ENCODE measurements at places on chromosomes 5 and 9.

GRCh38 chr5:160324886-160325285 is 12.5 kb upstream of the CCNJL start:
- no peak for DNase-seq

- DNase-seq = no peak
Observed at GRCh38 chr5:180213256-180213600, 4.2 kb upstream of the RASGEF1C start.

DNA sequence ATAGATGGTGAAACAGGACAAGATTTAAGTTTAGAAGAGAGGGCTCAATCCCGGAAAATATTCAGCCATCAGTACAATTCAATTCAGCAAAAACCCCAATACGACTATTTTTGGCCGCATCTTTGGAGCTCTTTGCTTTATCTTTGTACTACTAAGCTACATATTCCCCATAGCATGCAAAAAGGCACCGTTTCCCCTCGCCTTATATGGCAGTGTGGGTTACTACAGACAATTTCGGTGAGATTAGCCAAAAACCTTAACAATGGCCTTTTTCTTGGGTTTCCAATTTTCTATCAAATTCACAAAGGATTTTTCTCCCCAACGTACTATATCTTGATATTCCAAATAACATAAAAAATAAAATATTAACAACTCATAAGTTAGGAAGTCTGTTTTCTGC is 382.6 kb downstream of the BNC2 start:
- no peak for DNase-seq

DNA sequence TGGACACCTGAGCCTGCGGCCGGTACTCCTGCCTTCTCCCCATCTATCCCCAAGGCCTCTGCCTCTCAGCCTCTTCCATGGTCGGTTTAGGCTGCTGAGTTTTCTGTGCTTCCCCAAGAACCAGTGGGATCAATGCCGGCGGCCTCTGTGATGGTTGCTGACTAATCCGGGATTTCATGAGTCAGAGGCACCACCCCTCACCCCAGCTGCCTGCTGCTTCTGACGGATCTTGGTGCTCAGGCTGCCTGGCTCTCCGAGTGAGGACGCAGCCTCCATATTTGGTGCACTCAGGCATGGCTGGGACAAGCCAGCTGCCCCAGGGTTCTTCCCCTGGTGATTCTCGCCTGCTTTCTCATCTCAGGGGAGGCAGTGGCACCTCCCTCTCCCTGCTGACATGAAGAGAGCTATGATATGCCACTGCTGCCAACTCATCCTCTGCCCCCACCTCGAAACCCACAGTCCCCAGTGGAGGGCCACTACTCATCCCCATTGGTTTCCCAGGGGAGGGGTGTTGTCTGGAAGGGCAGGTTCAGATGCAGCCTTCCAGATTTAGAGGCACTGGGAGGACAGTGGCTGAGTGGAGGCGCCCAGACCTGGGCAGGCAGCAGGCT is 3.3 kb upstream of the MAN1B1 start:
- DNase-seq = peak; percentile 16

DNA sequence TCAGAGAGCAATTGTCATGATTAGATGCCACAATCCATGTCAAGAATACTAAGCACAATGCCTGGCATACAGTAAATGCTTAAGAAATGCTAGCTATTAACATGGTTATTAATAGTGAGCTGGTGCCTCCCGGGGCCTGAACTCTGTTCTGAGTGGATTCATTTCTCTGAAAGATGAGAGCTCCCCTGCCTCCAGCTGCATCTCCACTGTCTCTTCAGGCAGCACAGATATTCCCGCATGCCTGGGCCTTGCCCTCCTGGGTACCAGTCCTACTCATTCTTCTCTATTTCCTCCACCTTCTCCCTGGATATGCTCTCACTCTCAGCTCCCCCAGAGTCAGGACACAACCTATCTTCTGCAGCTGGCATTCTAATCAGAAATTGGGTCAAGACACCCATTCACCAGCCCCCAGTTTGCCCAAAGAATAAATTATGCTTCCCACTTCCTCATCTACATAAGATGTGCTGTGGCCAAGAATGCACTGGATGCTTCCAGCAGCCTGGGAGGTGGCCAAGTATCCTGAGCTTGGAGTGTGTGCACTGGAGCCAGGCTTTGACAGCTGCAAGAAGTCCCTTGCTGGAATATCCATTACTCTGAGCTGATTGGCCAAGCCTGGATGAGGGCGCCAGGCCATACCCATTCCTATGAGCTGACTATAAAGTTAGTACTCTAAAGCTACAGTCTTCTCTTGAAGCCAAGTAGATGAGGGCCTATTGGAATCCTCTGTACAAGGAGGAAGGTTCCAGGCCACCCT is 669.0 kb downstream of the ACTL7B start:
- no peak for DNase-seq

- no peak for DNase-seq
Observed at GRCh38 chr5:172385707-172386106, 68.6 kb downstream of the SH3PXD2B start.

- DNase-seq = peak; percentile 83
Observed at GRCh38 chr5:17216974-17217492, 398 bp upstream of the BASP1 start.

GRCh38 chr9:75995066-75995465 is 104.6 kb downstream of the PCSK5 start:
- DNase-seq = no peak

DNA sequence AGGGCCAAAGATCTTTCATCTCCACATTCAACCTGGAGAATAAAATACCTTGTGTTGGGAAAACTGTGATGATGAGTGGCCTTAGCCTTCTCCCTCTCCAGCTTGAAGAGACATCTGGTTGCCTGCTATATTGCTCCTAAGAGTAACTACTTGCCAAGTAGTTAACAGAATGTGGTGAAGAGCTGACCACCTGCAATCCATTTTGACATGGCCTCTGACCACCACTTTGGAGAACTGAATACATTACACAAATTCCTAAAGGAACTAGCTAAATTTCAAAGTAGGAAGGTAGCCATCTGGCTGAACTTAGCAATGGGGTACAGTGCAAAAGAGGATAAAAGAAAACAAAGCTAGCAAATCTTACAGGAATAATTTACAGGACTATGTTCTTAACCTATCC is 7.2 kb downstream of the TBCA start:
- no peak for DNase-seq

DNA sequence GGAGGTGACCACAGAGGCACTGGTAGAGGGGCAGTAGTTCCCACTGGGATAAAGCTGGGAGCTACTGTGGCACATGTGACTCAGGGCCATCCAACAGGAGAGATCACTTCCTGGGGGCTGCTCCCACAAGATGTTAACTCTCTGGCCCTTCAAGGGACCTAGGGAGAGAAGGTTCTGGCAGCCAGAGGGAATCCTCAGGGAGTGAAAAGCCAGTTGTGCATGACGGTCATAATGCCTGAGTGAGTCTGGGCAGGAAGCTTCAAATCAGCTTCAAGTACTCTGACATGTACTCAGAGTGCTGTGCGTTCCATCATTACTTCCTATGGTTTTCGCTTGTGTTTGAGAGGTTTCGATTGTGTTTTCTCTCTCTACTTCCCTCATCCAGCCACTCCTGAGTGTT is 388.5 kb downstream of the GABRG2 start:
- no peak for DNase-seq

- DNase-seq = no peak
Observed at GRCh38 chr9:33340186-33340585, 49.9 kb downstream of the NFX1 start.

DNA sequence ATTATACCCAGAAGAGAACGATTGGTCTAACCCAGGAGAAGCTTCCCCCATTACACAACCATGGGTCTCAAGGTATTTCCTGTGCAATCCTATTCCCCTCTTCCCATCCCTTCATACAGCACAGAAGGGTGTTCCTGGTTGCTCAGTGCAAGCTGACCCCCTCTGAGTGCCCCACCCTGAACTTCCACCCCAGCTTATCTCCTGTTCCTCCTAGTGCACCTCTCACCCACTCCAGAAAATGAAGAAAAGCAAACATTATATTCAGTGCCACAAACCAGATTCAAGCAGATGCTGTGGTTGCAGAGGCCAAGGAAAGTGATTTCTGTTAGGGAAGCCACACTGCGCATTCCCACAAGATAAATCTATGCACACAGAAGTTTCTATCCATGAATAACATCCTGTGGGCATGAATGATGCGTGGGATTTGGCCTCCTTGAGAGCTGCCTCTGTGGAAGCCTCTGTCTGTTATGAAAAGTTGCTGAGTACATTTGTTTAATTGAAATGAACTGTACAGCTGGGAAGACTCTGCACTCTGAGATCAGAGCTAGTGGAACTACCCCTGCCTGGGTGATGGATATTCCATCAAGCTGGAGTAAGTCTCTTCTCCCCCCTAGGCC is 2.2 kb upstream of the OR2S2 start:
- no peak for DNase-seq

- DNase-seq = no peak
Observed at GRCh38 chr5:35859101-35859661, 2.5 kb downstream of the IL7R start.

GRCh38 chr9:95991326-95991725 is 115.8 kb downstream of the ERCC6L2 start:
- DNase-seq = no peak

DNA sequence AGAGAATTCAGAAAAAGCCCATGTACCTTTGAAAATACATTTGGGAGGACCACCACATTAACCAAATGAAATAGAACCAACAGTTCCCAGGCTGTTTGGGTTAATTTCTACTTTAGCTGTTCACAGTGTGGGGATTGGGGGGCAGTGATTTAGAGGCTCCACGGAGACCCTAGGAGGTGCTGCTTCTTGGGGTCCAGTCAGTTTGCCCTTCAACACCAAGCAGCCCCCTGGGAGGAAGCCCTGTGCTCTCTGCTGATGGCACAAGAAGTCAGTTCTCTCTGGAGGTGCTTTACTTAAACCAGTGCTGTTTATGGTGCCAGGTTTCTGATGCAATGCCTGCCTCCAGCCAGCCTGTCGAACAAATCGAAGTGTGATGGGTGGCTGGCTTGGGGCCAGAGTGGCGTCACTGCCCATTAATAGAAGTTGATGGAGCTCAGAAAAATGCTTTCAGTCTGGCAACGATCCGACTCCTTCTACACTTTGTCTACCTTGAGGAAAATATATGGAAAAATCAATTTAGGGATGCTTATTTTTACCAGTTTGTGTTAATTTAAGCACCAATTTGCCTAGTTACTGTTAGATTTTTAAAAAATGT is 134.0 kb downstream of the SNX18 start:
- peak; percentile 82 for DNase-seq

GRCh38 chr5:73544429-73545402 is 20.7 kb downstream of the ANKRA2 start:
- DNase-seq = no peak

GRCh38 chr5:114726131-114726530 is 364.3 kb downstream of the KCNN2 start:
- no peak for DNase-seq

GRCh38 chr9:137173796-137174664 is 2.2 kb upstream of the TMEM210 start:
- no peak for DNase-seq

GRCh38 chr5:14534773-14535172 is 46.8 kb upstream of the OTULINL start:
- DNase-seq = peak; percentile 91

DNA sequence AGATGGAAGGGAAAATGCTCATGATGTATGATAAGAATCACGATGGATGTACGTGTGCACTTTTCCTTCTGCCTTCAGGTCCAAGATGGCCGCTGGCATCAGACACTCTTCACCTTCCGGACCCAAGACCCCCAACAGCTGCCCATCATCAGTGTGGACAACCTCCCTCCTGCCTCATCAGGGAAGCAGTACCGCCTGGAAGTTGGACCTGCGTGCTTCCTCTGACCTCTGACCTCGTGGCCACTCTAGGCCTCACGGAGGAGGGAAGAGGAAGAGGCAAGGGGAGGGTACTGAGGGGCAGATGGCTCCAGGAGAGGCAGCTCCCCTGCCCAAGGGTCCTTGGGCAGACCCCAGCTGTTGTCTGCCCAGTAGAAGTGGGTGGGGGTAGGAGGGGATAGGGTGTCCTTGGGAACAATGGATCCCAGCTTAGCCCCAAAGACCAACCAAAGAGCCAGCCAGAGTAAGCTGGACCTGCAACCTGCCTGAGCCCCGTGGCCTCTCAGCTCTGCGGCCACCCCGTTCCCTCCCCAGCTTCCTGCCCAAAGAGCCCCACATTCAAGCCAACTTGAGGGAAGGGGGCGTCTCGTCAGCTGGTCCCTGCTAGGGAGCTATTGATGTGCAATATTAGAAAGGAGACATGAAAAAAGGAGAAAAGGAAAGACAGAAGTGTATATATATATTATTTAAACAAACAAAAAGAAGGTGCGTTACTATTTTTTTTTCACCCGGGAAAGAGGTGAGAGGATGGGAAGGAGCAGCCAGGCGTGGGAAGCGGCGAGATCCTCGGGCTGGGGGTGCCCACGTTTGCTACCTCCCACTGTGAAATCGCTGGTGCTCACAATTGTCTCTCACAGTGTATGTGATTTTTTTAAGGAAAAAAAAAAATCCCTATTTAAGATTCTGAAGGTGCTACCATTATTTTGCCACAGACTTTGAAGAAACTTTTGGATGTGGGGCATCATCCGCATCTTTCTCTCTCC is 12.1 kb upstream of the ORM1 start:
- no peak for DNase-seq

GRCh38 chr5:112142769-112143270 is 276.3 kb downstream of the EPB41L4A start:
- DNase-seq = no peak

- DNase-seq = no peak
Observed at GRCh38 chr5:148428848-148429247, 45.1 kb downstream of the FBXO38 start.

DNA sequence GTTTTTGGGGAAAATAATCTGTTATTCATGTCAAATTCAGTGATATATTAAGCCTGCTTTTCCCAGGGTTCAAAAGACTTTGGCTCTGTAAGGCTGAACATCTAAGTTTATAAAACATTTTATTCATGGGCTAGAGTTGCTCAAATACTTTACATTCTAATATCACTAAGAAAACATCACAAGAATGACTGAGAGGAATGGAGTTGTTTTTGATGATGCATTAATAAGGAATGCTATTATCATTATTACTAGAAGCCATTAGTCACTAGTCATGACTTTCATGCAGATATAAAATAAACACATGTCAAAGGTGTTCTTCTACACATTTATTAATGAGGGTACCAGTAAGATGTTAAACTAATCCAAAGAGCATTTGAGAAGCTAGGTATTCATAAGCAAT is 185.5 kb upstream of the KCNN2 start:
- no peak for DNase-seq

Measured in NCI-H2171 (cell line).